ENCODE measurements at places on chromosomes 3 and 15.
A peak's percentile ranks its signal among the peaks of the same experiment; 100 is the strongest.

DNA sequence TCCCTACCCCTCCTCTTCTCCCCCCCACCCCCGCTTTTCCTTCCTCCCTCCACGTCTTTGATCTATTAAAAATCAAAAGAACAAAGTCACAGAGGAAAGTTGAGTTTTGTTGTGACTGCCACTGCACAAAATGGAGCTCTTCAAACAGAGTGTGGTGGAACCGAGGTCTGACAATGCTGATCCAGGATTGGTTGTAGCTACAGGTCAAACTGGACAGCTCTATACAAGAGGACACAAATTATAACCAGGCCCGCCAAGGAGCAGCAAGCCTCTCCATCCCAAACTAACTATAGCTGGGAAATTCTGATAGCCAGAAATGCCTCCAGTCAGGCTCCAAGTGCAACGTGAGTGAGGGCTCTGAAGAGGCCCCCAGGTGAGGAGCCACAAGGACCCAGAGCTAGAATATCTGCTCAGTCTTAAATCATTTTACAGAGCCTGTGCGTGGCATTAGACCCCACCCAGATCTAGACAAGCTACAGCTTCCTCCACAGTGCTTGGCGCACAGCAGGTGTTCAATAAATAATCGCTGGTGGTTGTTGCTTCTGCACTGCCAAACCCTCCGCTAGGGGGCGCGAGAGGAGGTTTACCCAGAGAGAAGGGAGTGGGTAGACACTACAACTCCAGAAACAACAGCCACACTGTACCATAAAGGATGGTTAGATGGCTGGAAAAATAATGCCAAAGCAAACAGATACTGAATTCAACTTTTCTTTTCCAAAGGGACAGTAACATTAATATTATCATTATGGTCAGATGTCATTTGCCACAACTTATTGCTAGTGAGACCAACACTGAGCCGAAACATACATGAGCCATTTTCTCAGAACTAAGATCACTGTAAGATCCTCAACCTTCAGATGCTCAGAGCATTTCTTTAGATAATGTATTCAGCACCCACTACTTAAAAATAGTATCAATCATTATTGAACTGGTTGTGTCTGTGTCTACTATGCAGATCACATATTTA is 44.6 kb downstream of the ZIC4 start:
- no peak for DNase-seq

- DNase-seq: no peak
These were observed 333.0 kb upstream of the RARB start for GRCh38 chr3:25094932-25095685.

GRCh38 chr15:67405208-67406191 is 115.4 kb upstream of the C15orf61 start:
- DNase-seq: peak; percentile 45

GRCh38 chr15:71096676-71097075 is 18.6 kb upstream of the THSD4 start:
- peak; percentile 86 for DNase-seq

- DNase-seq: peak; percentile 39
These were observed 87.8 kb downstream of the NCEH1 start for GRCh38 chr3:172622916-172623700.

- peak; percentile 25 for DNase-seq
These were observed 4.8 kb downstream of the GPR171 start for GRCh38 chr3:151197981-151198767.

- DNase-seq: no peak
These were observed 293.9 kb upstream of the PROK2 start for GRCh38 chr3:72078676-72079368.

GRCh38 chr3:133505813-133506212 is 67.7 kb upstream of the CDV3 start:
- DNase-seq: no peak
